ENCODE measurements at places on chromosomes 1 and 21. TPM values are rescaled to one million over a fixed set of nuclear protein-coding genes. Genes with fewer than 3 reads are reported as not detected.

Gene SPRR2G
- total RNA-seq, result not detected

Gene LGR6
- 0.73 TPM for total RNA-seq

Gene GLRX2
- 1.8 TPM for total RNA-seq

Gene LCE2D
- not detected for total RNA-seq

GRCh38 chr21:45336870-45337269 lies 49.2 kb upstream of the POFUT2 start:
- H3K27me3 ChIP-seq, result no peaks in the 10 kb centered on the region
- DNase-seq, result no peak
- H3K36me3 ChIP-seq, result no peaks in the 10 kb centered on the region
- no peak overlapping the region for H3K4me3 ChIP-seq

DNA sequence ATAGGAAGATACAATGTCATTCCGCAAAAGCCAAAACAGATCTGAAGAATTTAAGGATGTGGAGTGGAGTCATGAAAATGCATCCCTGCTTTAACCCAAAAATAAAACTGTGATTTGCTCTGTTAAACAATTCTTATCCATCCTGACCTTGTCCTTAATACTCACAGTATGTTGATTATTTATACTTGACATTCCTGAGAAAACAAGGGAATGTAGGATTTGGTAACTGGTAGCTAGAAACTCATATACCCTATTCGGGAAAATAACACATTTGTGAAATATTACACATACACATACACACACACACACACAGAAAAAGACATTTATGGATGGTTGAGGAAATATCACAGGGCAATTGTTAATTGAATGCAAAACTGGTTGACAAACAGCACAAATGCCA lies 80.2 kb downstream of the FMN2 start:
- H3K36me3 ChIP-seq, result no peaks in the 10 kb centered on the region
- no peak overlapping the region for H3K27ac ChIP-seq
- DNase-seq, result no peak
- no peak overlapping the region for H3K4me3 ChIP-seq

DNA sequence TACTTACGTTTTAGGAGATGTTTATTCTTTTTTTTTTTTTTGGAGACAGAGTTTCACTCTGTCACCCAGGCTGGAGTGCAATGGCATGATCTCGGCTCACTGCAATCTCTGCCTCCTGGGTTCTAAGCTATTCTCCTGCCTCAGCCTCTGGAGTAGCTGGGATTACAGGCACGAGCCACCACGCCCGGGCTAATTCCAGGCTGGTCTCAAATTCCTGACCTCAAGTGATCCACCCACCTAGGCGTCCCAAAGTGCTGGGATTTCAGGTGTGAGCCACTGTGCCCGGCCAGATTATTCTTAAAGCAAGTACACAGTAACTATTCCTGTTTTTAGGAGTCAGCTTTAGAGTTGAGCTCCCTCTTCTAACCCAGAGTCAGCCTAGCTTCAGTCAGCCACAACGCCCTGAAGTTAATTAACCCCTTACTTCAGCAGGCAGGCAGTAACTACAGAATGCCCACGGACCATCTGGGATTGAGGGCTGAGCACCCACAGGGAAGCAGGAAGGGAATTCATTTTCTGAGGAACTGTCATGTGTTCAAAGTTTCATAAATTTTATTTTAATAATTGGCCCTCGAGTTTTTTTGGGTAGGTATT lies 5.3 kb upstream of the ID3 start:
- H3K27ac ChIP-seq, result peak overlapping the region; percentile 96
- H3K36me3 ChIP-seq, result no peaks in the 10 kb centered on the region
- DNase-seq, result no peak
- H3K4me3 ChIP-seq, result no peak overlapping the region

DNA sequence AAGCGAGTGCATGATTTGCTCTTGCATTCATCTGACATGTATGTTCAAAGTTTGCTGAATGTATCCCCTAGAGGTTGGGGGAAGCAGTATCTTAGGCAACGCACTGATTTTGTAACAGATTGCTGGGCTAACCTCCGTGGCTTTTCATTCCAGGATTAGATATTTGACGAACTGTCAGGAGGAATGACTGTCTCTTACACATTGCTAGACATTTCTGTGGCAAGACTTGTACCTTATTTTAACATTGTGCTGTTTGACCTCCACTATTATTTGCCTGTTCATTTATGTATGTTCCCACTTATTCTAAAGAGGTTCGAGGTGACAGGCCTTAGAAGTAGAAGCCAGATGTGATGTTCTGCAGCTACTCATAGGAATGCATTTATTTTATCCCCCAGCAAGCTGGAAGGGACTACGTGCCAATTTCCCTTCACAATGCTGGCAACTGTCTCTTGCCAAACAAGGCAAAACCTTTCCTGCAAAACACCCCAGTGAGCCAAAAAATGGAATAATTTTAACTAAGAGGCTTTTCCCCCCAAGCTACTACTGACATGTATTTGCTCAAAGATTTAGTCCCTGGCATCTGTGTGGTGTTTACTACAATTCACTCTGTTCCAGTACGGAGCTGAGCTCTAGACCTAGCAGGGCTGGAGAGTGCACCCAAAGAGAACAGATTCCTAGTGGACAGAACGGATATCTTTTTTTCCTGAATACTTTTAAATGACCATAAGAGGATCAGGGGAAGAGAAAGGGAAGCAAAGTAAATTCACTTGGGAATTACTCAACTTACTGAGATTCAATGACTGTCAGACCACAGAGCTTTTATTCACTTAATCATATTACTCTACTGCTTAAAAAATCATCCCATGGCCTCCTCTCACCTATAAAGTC lies 646.2 kb downstream of the SMYD3 start:
- H3K27ac ChIP-seq, result no peak overlapping the region
- H3K4me1 ChIP-seq, result peaks cover 19% of the 10 kb centered on the region
- no peak overlapping the region for H3K4me3 ChIP-seq
- no peaks in the 10 kb centered on the region for H3K27me3 ChIP-seq
- peaks cover 7% of the 10 kb centered on the region for H3K36me3 ChIP-seq
- DNase-seq, result peak; percentile 55

All from stomach (tissue), 19 donors.